Urothelium cell line (cell line): ENCODE measurements at places on chromosomes 16 and 17.

DNA sequence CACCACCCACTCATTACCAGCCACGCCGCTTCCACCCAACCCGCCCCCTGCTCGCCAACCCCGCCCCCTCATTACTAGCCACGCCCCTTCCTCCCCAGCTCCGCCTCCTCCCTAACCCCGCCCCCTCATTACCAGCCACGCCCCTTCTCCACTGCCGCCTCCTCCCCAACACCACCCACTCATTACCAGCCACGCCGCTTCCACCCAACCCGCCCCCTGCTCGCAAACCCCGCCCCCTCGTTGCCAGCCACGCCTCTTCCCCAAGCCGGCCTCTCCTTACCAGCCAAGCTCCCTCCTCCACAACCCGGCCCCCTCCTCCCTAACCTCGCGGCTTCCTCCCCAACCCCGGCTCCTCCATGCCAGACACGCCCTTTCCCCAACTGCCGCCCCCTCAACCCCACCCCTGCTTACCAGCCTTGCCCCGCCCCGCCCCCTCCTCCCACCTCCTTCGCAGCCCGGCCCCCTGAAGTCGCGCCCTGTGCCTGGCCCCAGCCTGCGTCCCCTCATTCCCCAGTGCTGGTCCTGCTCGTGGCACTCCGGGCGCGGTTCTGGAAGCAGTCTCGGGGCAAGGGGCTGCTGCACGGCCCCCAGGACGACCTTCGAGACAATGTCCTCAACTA lies 7.3 kb downstream of the SLC22A31 start:
- peak; percentile 79 for DNase-seq

DNA sequence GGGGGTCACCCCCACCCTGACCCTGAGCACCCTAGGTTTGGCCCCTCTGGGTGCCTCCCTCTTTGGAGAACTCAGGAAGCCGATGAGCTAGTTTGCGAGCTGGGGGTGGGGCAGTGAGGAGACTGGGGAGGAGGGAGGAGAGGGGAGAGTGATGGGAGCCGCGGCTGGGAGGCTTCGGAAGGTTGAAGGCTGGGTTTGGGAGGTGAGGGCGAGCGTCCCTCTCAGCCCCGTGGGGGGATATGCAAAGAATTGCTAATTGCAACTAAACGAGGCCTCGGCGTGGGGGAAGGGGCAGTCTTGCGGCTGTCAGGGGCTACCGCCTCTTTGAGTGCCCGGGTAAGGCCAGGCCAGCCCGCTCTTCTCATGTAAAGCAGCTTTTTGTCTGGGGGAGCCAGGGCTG lies 17.6 kb upstream of the FZD2 start:
- no peak for DNase-seq

DNA sequence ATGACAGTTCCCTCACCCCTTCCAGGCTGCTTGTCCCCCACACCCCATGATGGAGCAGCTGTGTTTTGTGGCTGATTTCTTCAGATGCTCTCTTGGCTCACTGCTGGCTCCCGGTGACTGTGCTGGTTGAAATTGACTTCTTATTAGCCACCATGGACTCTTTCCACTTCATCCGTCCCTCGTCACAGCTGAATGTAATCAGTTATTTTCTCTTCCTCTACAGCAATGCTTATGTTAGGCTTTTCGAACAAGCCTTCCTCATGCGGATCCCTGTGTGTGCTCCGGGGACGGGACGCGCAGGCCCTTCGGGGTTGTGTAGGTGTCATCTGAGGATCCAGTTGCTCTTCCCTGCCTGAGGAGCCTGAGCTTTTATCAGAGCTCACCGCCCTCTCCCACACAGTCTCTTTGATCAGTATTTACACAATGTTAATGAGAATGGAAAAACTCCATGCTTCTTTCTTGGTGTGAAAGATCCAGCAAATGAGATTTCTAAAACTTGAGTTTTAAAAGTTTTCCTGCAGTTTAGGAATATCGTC lies 87.5 kb downstream of the RPTOR start:
- DNase-seq = no peak

DNA sequence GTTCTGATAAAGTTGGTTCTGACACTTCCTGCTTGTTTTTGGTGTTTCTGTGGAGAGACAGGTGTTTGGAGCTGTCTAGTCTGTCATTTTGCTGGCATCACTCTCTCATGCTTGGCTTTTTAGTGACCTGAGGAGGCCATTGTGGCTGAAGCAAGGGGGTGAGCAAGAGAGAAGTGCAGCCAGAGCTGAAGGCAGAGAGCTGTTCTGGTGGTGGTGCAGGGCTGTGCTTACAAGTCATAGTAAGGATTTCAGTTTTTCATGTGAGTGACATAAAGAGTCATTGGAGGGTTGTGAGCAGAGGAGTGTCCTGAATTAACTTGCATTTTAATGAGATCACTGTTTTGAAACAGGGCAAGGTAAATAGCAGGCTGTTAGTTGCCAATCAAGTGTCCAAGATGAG lies 97.5 kb downstream of the CHD9 start:
- no peak for DNase-seq

- no peak for DNase-seq
Measured at GRCh38 chr17:38600416-38600815, 5.3 kb downstream of the SRCIN1 start.

- no peak for DNase-seq
Measured at GRCh38 chr17:76122431-76123190, 18.4 kb downstream of the FOXJ1 start.

- DNase-seq = no peak
Measured at GRCh38 chr16:16063683-16064082, 114.3 kb downstream of the ABCC1 start.

DNA sequence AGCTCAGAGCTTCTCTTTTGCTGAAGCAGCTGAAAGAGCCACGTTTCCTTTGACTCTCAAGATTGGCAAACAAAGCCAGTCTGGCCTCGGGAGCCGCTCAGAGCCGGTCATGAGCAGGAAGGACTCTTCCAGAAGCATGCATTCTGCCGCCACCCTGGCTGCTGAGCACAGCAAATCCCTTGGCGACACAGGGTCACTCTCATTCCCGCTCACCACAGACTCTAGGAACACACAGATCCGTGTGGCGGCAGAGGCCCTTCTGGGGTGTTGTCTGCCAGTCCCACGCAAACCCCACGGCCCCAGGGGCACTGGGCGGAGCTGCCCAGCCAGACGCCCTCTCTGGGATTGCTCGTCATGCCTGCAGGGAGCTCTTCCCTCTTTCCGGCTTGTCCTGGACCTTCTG lies 157.0 kb downstream of the C16orf95 start:
- no peak for DNase-seq

DNA sequence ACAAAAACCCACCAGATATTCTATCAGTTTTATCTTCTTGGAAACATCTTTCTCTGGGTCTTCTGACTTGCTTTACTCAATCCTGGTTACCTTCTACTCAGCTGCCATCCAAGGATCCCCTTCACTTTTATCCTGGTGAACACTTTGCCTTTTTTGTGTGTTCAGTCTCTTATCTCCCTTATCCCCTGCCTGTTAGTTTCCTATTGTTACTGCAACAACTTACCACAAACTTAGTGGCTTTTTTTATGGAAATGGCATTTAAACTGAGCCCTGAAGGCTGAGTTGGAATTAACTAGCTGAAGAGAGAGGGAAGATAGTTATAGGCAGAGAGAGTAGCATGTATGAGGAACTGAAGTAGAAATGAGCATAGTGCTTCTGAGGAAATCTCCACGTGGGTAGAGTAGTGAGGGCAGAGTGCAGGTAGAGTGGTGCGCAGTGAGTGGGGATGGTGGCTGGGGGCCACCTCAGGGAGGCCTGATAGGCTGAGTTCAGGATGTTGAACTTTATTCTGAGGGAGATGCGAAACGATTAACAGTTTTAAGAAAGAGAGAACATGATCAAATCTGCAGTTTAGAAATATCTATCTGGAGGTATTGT lies 26.3 kb downstream of the TANGO6 start:
- DNase-seq = no peak

- DNase-seq = no peak
Measured at GRCh38 chr17:3906881-3907280, 9.4 kb downstream of the P2RX1 start.

DNA sequence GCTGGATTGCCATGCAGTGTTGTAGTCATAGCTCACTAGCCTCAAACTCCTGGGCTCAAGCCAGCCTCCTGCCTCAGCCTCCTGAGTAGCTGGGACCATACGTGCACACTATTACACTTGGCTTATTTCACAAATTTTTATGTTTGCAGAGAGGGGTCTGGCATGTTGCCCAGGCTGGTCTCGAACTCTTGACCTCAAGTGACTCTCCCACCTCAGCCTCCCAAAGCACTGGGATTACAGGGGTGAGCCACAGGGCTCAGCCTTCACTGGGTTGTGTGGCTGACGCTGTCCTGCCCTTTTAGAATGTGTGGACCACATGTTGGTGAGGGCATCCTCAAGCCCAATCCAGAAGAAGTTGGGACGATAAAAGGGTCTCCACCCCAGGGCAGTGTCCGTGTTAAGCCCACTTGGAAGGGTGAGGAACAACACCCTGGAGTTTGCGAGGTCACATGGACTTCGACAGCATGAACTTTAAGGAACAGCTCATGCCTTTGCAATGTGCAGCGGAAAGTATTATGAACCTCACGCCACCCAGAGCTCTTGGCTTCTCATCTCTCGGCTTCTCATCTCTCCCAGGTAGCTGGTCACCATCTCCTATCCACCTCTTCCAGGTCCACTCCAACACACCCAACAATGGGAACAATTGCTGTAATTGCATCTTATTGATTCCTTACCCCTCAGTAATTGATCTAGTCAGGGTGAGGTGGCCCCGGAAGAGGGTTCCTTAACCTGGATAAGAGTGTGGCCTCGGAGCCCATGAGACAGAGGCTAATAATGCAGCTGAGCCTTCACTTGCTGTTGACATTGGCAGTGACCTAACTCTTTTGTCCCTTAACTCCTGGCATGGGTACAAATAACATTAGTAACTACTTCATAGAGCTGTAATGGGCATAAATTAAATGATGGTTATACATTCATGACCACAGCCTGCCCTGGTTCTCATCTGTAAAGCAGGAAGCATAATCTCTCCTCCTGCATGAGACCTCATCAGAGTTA lies 6.7 kb downstream of the FOXL1 start:
- DNase-seq = peak; percentile 45

- peak; percentile 86 for DNase-seq
Measured at GRCh38 chr16:75483222-75483621, 12.0 kb downstream of the CHST6 start.

GRCh38 chr16:19696328-19696727 lies 21.7 kb downstream of the KNOP1 start:
- DNase-seq = peak; percentile 42

- no peak for DNase-seq
Measured at GRCh38 chr16:75139498-75139897, 8.8 kb upstream of the ZFP1 start.

DNA sequence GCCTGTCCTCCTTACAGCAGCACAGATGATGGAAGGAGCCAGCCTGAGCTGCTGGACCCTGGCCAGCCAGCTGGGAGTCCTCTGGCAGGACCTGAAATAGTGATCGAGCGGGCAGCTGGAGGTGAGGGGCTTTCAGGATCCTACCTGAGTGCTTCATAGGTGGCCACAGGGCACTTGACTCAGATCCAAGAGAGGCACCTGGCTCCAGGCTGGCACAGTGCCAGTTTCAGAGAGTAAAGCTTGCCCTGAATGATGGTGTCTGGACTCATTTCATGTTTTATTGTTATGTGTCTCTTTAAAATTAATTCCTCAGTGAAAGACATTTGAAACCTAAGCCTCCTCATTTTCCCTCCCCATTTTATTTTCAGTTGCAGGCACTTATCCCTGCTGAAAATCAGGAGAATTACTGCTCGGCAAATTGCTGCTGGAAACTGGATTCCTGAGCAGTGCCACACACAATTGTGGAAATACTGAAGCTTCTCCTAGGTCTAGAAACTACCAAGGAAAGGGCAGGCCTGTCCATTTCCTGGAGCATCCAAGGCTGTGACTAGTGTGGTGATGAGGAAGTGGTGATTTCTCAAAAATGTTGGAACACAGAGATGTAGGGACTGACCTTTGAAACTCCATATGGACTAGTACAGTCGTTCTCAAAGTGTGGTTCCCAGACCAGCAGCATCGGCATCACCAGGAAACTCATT lies 16.1 kb upstream of the ADAMTS18 start:
- DNase-seq = no peak

- DNase-seq = no peak
Measured at GRCh38 chr16:86248310-86248905, 261.9 kb upstream of the FOXF1 start.

DNA sequence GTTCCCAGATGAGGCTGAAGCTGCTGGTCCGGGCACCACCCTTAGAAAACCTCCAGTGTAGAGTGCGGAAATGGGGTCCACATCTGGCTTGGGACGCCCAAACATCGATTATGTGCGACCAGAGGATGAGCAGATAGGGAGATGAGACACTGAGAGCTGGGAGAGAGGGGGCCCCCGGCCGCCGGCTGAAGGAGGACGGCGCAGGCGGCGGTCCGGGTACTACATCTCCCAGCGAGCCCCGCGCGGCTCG lies 182 bp upstream of the SPECC1 start:
- no peak for DNase-seq

- peak; percentile 64 for DNase-seq
Measured at GRCh38 chr17:72812823-72813222, 279.7 kb downstream of the SLC39A11 start.

GRCh38 chr17:76383546-76384221 lies 725 bp upstream of the SPHK1 start:
- DNase-seq = peak; percentile 79

- DNase-seq = no peak
Measured at GRCh38 chr16:56227936-56228335, 36.6 kb downstream of the GNAO1 start.

DNA sequence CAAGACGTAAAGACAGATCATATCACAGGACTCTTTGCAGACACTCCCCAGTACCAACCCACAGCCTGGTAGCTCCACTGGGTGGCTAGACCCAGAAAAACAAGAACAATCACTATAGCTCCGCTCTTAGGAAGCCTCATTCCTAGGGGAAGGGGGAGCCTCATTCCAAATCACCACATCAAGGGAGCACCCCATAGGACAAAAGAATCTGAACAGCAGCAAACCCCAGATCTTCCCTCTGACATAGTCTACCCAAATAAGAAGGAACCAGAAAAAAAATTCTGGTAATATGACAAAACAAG lies 237.8 kb downstream of the CEP112 start:
- no peak for DNase-seq

- peak; percentile 48 for DNase-seq
Measured at GRCh38 chr16:9033125-9033830, 58.2 kb upstream of the HAPSTR1 start.

DNA sequence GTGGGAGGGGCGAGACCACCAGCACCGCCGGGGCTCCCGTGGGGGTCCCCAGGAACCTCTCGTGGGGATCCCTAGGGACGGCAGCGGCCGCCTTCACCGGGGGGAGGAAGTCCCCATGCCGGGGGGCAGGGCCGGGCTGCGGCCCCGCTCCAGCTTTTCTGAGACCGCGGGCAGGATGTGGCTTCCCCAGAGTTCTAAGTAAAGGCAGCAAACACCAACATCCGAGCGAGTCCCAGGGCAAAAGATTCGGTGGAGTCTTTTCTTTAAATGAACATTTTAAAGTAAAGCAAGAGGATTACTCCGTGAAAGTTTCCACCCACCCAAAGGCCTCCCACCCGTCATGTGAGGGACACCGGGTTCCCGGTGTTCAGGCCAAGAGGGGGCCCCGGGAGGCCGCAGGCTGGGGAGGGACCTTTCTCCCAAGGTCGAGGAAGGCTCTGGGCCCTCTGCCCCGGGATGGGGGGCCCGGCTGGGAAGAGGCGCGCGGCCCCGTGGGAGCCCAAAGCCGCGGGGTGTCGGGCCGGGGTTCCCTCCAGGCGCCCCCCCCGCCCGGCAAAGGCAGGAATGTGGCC lies 137.2 kb upstream of the RPH3AL start:
- DNase-seq = peak; percentile 54

GRCh38 chr16:29760567-29761279 lies 14.9 kb upstream of the C16orf54 start:
- no peak for DNase-seq
